IPS DF 19.7 (cell line): ENCODE measurements at places on chromosomes 5 and 9.

DNA sequence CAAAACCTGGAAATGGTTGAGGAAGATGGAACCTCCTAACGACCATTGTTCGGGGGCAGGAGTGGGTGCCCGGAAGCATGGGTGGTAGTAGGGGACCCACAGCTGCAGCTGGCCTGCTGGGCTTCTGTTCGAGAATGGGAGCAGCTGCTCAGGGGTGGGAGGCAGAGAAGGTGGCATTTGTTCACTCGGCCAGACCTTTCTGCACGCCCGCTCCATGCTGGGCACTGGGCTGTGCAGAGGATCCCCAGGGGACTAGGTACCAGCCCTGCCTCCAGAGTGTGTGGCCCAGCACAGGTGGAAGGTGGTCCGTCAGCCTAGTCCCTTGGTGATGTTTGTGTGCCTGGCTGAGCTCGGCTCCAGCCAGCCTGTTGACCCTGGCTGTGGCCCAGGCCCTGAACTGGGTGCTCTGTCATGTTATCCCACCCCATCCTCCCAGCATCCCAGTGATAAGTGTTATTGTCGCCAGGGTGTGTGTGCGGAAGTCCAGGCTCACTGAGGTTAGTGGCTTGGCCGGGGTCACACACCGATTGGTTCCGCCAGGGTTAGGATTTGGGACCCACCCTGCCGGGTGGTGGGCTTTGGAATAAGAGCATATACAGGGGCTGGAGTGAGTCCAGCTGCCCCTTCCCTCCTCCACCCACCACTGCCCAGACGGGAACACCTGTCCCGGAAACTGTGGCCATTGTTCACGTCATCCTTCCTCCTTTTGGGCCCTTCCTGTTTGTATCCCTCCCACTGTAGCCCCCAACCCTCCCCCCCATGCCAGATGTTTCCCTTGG, 4.8 kb downstream of the N4BP3 start:
- no peak for DNase-seq

DNA sequence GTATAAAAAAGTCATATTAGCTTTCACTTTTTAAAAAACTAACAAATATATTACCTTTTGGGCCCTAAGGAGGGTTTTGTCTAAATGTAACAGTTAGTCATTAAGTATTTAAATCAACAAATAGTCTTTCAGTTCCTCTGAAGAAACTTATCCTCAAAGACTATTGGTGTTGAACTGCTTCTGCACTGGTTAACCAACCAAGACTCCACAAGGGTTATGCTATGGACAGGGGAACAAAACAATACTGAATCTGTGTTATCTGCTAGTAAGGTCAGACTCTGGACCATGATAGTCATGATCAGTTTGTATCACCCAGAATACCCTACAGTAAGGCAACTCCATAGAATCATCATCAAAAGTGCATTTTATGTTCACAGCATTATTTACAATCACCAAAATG, 42.4 kb downstream of the SETX start:
- no peak for DNase-seq

- no peak for DNase-seq
These were observed 105.7 kb downstream of the UGCG start for GRCh38 chr9:112002131-112002846.

DNA sequence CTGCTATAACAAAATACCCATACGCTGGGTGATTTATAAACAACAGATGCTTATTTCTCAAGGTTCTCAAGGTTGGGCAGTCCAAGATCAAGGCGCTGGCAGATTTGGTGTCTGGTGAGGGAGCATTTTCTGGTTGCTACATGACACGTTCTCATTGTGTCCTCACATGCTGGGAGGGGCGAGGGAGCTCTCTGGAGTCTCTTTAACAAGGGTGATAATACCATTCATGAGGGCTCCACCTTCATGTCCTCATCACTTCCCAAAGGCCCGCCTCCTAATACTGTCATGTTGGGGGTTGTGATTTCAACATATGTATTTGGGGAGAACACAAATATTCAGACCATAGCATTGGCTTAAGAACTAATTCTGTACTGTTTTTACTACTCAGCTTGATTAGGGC, 4.6 kb downstream of the CFAP90 start:
- no peak for DNase-seq

- no peak for DNase-seq
These were observed 9.9 kb upstream of the OSMR start for GRCh38 chr5:38835887-38836286.

DNA sequence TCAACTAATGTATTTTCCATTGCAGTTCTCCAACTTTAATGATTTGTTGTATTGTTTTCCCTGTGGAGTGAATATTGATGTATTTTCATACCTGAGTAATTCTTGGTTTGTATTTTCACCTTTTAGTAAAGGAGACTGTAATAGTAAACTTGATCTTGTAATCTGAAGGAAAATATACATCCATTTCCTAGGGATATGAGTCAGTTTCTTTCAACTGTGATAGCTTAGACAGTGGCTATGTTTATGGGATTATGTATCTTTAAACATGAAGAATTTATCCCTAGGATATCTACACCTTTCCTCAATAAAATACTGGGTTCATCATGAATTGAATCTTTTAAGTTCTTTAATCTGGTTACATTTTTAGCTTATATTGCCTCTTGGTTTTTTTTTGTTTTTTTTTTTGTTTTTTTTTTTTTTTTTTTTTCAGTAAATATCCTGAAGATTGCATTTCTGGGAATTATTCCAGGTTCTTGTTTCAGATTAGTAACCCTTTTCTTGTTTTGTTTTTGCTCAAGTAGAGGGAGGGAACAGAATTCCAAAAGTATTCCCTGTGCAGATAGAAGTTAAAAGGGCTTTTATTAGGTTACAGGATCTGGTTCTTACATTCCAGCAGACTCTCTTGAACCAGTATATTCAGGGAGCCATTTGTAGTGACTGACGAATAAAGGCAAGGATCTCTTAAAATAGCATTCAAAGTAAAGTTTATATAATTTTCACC, 7.1 kb downstream of the WDR36 start:
- no peak for DNase-seq

DNA sequence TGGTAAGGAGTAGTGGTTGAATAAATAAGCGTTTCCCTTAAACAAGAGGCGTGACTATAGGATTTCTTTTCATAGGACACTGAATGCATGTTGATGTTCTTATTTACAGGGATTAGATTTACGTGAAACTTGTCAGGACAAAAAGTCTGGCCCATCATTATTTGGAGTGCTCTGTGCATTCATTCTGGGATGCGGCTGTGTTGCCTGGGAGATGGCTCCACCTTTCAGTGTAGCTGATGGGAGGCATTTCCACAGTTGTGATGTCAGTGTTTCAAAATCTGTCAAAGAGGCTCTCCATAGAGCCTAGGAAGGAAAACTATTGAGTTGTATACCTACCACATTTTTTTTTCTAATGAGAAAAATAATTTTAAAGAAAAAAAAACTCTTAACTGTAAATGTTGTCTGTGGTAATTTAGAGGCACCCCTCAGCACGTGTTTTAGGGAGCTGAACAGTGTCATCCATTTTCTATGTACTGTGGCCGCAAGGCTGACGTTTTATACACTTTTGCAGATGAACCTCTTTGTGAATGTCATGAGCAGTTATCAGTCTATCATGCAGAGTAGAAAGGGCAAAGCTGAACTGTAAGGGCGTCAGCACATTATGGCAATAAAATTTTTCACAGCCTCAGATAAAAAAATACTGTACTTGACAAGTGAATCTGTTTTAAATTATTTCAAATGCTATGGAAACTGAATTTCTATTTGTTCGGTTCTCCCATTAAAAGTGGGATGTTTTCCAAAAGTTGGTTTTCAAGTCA, 202.7 kb downstream of the PBX3 start:
- no peak for DNase-seq

GRCh38 chr5:154276973-154277331, 86.4 kb downstream of the GALNT10 start:
- DNase-seq, result no peak

DNA sequence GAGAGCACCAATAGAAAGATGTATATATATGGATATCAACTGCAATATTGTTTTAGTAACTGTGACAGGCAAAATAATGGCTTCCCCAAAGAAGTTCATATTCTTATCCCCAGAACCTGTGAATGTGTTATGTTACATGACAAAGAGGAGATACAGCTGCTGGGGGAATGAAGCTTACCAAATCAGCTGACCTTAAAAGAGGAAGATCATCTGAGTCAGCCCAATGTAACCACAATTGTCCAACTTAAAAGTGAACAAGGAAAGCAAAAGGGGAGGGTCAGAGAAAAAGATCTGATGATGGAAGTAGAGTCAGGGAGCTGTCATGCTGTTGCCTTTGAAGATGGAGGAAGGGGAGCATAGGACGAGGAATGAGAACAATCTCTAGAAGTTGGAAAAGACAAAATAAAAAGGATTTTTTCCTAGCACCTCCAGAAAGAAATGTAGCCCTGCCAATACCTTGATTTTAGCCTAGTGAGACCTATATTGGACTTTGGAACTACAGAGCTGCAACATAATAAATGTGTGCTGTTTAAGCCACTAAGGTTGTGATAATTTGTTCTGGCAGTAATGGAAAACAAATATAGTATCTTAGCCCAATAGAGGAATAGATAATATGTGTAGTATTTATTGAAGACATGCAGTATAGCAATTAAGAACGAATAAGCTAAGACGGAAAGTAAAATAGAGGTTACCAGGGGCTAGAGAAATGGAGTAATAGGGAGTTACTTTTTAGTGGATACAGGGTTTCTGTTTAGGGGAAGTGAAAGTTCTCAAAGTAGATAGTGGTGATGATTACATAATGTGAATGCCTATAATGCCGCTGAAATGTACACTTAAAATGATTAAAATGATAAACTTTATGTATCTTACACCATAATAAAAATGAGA, 115.9 kb downstream of the PIK3R1 start:
- DNase-seq, result no peak

GRCh38 chr5:131795228-131795627, 1.6 kb downstream of the FNIP1 start:
- DNase-seq, result no peak

DNA sequence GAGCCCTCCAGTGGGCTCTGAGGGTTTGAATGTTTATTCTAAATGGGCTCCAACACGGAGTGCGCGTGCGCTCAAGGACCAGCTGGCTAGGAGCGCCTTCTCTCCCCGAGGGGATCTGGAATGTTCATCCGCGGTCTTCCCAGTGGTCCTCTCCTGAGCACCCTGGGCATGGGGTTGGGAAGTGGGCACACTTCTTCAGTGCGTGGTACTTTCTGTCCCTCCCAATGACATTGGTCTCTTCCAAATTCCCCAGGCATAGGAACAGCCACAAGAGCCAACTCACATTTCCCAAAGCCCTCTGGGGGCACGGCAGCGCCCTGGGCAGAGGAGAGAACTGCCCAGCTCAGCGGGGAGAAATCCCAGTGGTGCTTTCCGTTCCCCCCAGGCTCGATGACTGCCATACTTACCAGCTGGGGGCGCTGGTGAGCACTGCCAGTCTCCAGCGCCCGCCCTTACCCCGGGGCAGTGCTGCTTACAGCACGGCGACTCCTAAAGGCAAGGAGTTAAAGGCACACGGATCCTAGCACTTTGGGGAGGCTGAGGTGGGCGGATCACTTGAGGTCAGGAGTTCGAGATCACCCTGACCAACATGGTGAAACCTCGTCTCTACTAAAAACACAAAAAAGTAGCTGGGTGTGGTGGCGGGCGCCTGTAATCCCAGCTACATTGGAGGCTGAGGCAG, 29.9 kb upstream of the OBP2B start:
- DNase-seq, result peak; percentile 65

DNA sequence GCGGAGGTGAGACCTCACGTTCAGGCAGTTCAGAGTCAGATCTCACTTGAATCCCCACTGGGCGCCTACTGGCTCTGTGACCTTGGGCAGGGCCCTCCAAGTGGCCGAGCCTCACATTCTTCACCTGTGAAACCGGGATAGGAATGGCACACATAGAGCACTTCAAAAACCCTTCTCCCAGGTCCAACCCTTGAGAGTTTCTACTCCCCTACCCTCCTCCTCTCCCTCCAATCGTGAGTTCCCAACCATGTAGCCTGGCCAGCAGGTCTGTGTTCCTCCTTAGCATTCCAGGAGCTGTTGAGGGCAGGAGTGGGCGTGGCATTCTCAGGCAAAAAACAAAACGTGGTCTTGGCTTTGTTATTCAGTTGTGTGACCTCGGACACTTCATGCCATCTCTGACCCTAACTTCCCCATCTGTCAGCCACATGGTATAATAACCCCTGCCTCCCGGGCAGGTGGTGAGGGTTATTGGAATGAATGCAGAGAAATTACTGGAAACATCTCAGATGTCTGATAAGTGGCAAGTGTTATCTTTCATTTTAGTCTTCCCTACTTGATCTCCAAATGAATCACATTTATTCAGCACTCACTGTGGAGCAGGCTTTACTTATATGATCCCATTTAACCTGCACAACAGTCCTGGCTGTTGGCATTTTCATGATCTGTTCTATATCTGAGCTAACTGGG, 112.8 kb upstream of the BOD1 start:
- peak; percentile 9 for DNase-seq

- no peak for DNase-seq
These were observed 15.9 kb downstream of the FBXW5 start for GRCh38 chr9:136928591-136928990.
